ENCODE measurements at places on chromosomes 5 and 9.
A peak's percentile ranks its signal among the peaks of the same experiment; 100 is the strongest.

DNA sequence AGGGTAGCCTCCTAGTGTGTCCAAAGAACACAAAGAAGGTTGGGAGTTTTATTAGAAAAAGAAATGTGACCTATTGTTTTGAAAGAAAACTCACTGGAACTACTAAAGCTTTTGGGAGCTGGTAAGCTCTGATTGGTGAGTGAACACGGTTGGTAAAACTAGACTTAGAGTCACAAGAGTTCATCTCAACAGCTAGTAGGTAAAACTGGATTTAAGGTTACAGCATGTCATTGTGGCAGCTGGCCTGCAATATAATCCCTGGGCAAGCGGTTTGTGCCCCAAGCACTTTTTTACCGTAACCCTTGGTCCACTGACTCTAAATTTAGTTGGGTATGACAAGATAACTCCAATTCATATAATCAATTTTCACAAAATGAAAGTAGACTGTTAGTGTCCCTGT, 47.4 kb downstream of the UBAP2 start:
- DNase-seq: no peak

DNA sequence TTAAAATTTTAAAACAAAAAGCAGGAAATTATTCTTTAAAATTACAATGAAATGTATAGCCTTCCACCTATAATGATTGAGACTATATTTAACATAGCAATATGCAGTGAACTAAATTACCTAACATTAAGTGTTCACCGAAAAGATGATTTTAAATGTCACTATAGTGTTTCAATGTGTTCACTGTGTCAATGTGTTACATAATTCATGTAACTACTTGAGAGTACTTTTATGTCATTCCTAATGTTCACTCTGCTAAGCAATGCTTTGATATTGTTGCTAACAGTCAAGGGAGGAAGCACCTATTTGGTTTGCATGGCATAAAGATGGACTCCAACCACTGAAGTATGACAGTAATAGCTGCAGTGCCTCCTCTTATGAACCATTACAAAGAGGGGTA, 629.8 kb upstream of the C9orf72 start:
- no peak for DNase-seq

DNA sequence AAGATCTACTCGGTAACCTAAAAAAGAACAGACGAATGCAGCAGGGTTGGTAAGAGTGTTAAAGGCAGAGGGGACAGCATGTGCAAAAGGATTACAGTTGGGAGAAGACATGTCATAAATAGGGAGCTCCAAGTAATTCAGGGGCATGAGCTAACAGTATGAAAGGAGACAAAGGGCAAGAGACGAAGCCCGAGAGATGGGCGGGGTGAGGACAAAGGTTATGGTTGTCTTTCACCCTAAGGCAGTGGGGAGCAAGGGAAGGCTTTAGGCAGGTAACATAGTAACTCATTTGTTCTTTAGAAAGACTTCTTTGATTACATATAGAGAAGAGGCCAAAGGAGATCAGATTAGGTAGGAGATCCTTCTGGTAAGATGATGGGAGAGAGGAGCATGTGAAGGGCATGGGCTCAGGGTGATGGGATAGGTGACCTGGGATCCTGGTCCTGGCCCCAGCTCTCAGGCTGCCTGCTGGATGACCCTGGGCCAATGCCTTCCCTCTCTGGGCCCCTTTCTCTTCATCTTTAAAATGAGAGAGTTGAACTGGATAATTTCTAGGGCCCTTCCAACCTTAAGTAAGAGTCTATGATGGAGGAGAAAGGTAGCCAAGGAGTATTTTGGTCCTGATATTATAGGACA, 19.5 kb downstream of the MORN5 start:
- DNase-seq: no peak

- DNase-seq: no peak
These were observed 268.4 kb downstream of the PLK2 start for GRCh38 chr5:58191443-58191842.

- DNase-seq: no peak
These were observed 92.4 kb upstream of the CAST start for GRCh38 chr5:96569770-96570169.

GRCh38 chr9:91398926-91399325, 24.7 kb downstream of the NFIL3 start:
- DNase-seq: no peak

DNA sequence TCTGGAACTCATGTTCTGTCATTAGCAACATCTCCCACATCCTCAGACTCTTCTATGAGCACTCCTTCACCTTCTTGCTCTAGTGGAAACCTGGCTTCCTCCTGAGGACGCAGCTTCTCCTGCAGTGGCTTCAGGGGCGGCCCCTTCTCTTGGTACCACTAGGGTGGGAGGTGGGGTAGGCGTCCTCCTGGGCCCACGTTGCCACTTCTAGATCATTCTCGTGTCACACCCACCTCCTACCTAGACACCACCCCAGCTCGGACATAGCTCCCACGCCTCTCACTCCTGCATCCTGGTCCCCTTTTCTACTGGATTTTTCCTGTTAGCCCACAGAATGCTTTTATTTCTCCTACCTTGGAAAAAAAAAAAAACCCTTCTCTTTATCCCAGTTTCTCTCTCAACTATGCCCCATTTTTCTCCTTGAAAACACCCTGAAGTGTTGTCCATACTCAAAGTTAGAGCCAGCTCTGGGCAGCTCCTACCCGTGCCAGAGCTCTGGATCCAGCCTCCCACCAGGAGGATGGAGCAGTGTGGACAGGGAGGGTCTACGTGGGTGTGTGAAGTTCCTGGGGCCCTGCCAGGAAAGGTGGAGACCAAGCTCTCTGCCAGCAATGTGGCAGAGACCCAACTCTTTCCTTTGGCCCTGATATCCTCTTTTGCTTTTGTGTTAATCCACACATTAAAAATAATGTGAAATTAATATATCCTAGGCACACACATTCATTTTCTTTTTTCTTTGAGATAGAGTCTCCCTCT, 179.2 kb downstream of the HSPA4 start:
- no peak for DNase-seq

GRCh38 chr5:176889321-176890280, 9.5 kb downstream of the HK3 start:
- DNase-seq: no peak

GRCh38 chr9:112005939-112006338, 109.3 kb downstream of the UGCG start:
- no peak for DNase-seq

- DNase-seq: no peak
These were observed 104.0 kb upstream of the ATP10B start for GRCh38 chr5:160956051-160956450.

GRCh38 chr5:87774804-87775203, 362.1 kb upstream of the CCNH start:
- DNase-seq: no peak

GRCh38 chr5:67659288-67659687, 462.7 kb upstream of the CD180 start:
- no peak for DNase-seq

DNA sequence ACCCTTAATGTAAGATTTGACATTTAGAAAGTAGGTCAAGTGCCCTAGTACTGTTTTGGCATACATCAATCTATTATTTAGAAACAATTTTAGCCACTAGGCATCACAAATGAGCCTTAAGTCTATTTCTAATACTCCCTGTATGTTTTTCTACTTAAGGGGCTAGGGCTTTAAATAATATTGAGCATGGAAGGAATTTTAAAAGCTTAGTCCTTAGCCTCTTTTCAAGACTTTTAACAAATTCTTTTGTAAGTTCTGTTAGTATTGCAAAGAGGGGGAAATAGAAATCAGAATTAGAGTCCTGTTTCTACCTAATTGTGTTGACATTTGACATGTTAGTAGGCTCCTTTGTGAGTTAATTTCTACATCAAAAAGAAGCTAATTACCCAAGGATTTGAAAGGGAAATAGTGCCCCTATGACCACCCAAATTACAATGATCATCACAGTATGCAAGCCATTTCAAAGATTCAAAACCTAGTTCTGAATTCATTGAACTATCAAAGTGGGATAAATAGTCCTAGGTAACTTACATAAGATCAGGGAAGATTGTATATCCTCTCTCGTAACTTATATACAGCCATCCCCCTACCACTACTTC, 647.8 kb upstream of the ACO1 start:
- no peak for DNase-seq

- no peak for DNase-seq
These were observed 53.9 kb downstream of the ZNF474 start for GRCh38 chr5:122183098-122183787.

GRCh38 chr5:113202746-113203716, 226.4 kb downstream of the DCP2 start:
- DNase-seq: no peak

DNA sequence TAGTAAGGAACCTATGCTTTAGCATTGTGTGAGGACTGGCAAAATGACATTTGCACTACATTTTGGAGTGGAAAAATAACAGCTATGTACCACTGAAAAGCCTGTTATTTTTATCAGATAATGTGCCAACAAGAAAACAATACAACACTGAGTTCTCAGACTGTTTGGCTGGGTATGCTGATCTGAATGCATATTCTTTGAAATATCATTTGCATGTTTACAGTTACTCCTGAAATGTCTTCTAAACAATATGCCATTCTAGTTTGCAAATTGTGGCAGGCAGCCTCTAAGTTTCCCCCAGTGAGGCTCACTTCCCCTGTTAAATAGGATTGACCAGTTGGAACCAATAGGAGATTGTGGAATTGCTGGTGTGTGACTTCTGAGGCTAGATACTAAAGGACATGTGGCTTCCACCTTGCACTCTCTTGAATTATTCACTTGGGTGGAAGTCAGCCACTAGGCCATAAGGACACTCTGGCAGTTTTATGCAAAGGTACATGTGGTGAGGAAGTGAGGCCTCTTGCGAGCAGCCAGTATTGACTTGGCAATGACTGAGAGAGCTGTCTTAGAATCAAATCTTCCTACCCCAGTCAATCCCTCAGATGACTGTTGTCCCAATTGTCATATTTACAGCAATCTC, 250.4 kb upstream of the PCSK5 start:
- no peak for DNase-seq

DNA sequence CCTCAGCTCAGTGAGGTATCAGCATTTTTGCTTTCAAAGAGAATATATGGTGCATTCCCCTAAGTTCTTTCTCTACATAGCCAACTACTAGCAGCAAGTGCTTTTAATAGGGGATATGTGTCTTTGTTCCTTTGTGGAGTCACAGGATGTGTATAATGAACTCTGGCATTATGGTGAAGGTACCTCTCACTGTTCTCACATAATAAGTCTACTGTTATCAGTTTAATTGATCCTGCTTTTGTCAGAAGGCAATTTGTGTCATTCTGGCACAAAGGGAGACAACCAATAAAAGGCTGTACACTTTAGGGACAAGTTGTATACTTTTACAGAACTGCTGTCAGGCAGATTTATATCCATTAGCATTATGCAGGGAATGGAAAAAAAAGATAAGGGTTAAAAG, 531.4 kb upstream of the RIOK2 start:
- no peak for DNase-seq

DNA sequence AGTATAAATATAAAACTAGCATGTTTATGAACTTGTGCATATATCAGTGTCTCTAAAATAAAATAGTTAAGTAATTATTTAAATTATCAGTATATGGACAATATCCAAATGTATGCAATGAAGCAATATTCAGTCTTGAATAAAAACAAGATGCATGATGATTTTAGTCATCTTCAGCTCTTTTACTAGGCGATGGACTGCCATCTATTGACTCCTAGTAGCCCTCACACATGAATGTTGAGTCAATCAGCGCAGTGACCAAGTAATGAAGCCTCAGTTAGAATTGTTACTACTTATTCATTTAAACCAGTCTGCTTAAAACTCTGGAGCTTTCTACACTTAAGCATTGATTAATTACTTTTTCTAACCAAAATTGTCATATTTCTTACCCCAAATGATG, 92.9 kb upstream of the GRHPR start:
- DNase-seq: no peak

DNA sequence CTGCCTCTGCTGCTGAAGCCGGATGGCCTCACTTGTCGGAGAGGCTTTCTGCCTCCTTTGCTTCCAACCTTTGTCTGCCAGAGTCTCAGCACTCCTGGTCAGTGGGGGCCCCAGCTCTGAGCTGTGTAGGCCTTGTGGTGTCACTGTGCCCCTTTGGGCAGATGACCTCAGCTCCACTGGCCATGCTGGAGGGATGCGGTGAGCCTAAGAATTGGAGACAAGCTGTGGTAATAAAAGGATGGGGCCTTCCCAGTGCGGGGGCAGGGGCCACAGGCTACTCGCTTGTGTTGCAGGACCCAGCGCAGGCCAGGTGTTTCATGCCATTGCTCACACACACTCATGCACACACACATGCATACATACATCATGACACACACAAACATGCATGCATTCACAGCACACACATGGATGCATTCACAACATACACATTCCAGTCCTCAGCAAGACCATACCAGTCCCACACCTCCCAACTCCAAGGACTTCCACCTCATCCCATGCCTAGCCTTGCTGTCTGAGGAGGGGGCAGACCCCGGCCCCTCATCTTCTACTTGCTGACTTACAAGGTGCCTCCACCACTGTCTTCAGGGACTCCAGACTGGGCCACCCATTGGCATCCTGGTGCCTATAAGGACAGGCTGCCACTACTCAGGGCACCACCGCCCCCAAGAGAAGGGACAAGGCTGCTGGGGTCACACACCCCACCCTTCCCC, 237.7 kb downstream of the SYK start:
- DNase-seq: no peak

DNA sequence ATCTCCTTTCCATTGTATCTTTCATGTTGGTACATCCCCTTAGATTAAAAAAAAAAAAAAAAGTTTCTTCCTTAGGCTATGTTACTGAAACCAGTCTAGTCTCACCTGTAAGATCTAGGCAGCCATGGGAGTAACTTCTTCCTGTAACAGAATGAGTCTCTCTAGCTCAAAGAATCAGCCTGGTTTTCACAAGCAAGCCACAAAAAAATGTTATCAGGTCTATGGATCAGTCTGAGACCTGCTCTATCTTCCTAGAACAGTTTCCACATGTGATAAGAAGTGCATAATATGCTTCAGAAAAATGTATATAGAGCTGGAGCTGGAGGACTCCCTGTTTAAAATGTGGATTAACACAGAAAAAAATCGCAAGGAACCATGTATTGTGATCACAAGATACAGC, 53.8 kb downstream of the ARRDC3 start:
- DNase-seq: no peak

- DNase-seq: no peak
These were observed 130.9 kb downstream of the ERCC6L2 start for GRCh38 chr9:96006296-96006879.

DNA sequence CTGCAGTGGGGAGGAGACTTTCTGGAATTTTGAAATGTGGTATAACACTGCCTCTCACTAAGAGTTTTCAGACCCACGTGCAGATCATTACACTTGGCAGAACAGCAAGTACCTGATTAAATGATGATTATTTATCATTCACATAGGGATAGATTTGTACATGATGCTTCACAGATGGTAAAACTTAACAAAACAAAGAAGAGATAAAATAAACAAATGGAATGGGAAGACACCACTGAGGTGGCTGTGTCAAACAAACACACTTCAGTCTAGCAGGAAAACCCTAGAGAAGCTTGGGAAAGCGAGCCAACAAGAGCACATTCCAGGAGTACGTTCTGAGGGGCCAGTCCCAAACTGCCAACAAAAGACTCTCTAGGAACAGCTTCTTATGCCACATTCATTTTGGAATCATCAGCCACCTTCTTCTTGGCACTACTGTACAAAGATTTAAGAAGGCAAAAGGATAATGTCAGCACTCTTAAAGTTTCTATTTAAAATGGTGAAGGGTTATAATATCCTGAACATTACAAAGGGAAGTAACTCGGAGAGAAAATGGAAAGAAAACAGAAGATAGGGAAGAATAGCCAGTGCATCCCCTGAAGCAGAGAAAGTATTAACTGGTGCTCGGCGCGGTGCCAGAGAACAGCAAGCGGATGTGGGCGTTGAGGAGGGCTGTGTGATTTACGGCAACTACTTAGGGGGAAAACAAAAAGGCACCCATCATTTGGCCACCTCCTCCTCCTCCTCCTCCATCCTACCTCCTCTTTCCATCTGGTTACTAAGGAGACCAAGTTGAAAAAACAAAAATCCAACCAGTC, 1.6 kb downstream of the MED27 start:
- peak; percentile 4 for DNase-seq

Data from T-helper 22 cell (primary cell).